ENCODE measurements at places on chromosomes 6 and 20. TPM values are rescaled to one million over a fixed set of nuclear protein-coding genes. Genes with fewer than 3 reads are reported as not detected.

The FAM209B gene
- total RNA-seq: 0.59 TPM

GRCh38 chr6:84808491-84809061, 44.2 kb upstream of the TBX18 start:
- H3K27ac ChIP-seq: no peak overlapping the region
- no peak for DNase-seq
- H3K4me1 ChIP-seq: no peaks in the 10 kb centered on the region
- H3K36me3 ChIP-seq: no peaks in the 10 kb centered on the region

DNA sequence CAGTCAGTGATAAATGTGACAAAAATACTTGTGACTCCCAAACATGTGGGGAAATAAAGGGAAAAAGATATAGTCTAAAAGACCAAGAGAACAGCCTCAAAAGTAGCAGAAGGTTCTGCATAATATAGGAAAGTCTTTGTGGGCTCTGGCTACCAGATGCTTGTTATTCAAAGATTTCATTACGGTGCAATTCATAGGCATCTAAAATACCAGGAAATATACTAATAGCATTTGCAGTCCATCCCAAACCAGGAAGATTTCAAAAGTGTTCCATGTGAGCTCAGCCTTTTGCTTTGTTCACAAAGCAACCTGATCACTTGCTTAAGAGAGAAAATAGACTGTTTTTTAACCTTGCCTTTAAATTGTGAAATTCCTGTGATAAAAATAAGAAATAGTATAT, 506.7 kb upstream of the MARCKS start:
- H3K36me3 ChIP-seq: no peaks in the 10 kb centered on the region
- no peaks in the 10 kb centered on the region for H3K27me3 ChIP-seq
- H3K4me1 ChIP-seq: no peaks in the 10 kb centered on the region
- no peak overlapping the region for H3K27ac ChIP-seq

- no peak overlapping the region for H3K27ac ChIP-seq
- no peak for DNase-seq
These were observed 42.3 kb downstream of the ANKEF1 start for GRCh38 chr20:10077081-10077471.

The PROCR gene
- 15.7 TPM for total RNA-seq

DNA sequence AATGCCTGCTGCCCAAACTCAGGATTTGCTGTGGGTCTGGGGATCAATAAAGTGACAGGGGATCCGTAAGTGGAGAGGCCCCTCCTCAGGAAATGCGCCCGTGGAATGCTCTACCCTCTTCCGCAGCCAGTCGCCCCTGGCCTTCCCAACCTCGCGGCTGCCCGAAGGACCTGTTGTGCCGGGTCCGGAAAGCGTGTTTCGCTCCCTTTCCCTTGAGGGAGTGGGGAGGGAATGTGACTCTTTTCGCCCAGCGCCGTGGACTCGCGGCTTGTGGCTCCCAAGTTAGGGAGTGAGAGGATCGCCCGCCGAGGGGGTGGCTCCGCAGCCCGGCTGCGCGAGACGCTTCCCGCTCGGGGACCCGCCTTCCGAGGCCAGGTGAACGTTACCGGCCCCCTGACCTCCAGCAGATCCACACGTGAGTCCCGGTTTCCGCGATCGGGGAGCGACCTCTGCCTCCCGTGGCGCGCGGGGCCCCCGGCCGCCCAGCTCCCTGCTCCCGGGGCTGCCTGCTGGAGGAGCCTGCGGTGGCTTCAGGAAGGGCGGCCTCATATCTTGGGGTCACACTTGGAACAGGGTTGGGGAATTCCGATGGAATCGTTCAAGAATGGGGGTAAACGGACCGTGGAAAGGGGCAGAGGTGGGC, 666 bp downstream of the TPD52L1 start:
- H3K4me3 ChIP-seq: peak overlapping the region; percentile 75
- H3K27ac ChIP-seq: peak overlapping the region; percentile 54
- no peaks in the 10 kb centered on the region for H3K36me3 ChIP-seq

DNA sequence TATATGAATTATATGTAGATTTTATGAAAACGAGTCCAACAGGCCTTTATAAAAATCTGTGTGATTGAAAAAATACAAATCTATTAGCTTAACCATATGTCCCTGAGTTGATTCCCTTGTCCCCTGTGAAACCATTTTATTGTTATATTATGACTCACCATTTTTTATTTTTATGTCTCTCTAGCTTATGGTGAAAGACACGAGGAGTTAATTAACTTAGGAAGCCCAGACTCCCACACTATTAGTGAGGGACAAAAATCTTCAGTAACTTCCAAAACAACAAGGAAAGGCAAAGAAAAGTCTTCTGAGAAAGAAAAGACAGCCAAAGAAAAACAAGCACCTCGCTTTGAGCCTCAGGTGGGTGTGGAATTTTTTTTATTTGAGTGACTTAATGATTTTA, 183.1 kb downstream of the ADGB start:
- H3K36me3 ChIP-seq: no peaks in the 10 kb centered on the region
- H3K4me1 ChIP-seq: no peaks in the 10 kb centered on the region
- no peak overlapping the region for H3K27ac ChIP-seq

The XKR7 gene
- 0.06 TPM for total RNA-seq

GRCh38 chr6:16575655-16576054, 185.6 kb downstream of the ATXN1 start:
- no peaks in the 10 kb centered on the region for H3K4me1 ChIP-seq
- H3K4me3 ChIP-seq: no peak overlapping the region
- DNase-seq: no peak
- H3K27me3 ChIP-seq: no peaks in the 10 kb centered on the region

The RSPH9 gene
- 2.6 TPM for total RNA-seq

GRCh38 chr6:55141611-55142010, 32.7 kb upstream of the HCRTR2 start:
- H3K27me3 ChIP-seq: no peaks in the 10 kb centered on the region
- H3K4me1 ChIP-seq: no peaks in the 10 kb centered on the region
- H3K36me3 ChIP-seq: no peaks in the 10 kb centered on the region
- H3K4me3 ChIP-seq: no peak overlapping the region

DNA sequence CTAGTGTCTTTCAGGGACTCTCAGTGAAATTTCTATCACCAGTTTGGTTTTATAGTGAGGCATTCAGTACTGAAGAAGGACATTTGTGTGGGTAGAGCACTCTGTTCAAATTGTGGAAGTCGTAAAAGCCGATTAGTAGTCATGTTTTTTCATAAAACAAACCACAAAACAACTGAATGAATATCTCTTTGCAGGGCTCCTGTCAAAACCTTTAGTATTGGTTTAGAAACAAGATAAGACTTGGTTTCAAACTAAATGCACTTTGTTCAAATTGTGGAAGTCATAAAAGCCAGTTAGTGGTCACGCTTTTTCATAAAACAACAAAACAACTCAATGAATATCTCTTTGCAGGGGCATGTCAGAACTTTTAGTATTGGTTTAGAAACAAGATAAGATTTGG, 23.8 kb downstream of the ADGRF4 start:
- no peaks in the 10 kb centered on the region for H3K4me1 ChIP-seq
- no peak overlapping the region for H3K4me3 ChIP-seq
- H3K27me3 ChIP-seq: no peaks in the 10 kb centered on the region
- no peaks in the 10 kb centered on the region for H3K36me3 ChIP-seq
- no peak overlapping the region for H3K27ac ChIP-seq

The DUSP15 gene
- 0.80 TPM for total RNA-seq

DNA sequence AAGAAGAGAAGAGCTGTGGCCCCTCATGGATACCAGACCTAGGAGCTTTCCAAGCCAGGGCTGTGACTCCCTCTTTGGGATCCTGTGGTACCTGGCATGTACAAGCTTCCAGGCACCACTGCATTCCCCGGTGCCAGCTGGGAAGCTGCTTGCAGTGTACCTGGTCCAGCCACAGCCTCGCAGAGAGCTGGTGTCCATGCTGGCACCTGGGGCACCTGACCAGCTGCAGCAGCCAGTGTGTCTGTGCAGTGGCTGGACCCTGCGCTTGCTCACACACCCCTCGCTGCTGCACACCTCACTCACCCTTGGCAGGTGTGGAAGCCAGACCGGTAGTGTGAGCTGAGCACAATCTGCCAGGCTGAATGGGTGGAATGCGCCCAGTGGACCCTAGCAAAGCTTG, 190.9 kb upstream of the MAN1A1 start:
- H3K27ac ChIP-seq: no peak overlapping the region
- no peaks in the 10 kb centered on the region for H3K4me1 ChIP-seq
- DNase-seq: peak; percentile 41
- H3K27me3 ChIP-seq: no peaks in the 10 kb centered on the region
- no peaks in the 10 kb centered on the region for H3K36me3 ChIP-seq

The KCNQ2 gene
- not detected for total RNA-seq

The CNPY3 gene
- total RNA-seq: 84.0 TPM

DNA sequence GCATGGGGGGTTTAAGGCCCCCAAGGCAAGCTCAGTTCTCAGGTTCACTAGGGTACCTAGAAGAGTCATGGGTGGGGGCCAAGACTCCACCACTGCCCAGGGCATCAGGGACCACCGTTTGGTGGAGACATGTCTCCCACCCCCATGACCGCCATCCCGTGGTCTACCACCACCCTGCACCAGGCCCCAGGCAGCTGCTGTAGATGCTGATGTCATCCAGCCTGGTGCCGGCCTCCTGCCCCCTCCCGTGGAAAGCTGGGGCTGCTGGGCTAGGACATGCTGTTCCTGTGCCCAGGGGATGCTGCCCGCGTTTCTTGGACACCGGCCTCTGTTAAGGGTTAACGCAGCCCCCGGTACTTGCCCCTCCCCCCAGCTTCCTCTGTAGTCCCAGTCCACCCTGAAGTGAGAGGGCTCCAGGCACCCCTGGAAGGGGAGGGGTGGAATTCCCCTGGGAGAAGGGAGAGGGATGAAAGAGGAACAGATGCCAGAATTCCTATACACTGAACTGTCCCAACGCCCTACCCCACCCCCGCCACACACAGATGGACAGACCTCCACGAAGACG, 587 bp downstream of the IP6K3 start:
- no peak for DNase-seq
- peaks cover 11% of the 10 kb centered on the region for H3K4me1 ChIP-seq
- no peaks in the 10 kb centered on the region for H3K36me3 ChIP-seq
- peaks cover 5% of the 10 kb centered on the region for H3K27me3 ChIP-seq
- H3K4me3 ChIP-seq: peak overlapping the region; percentile 39

- no peak for DNase-seq
- H3K4me3 ChIP-seq: no peak overlapping the region
- no peaks in the 10 kb centered on the region for H3K27me3 ChIP-seq
These were observed 64.5 kb upstream of the DST start for GRCh38 chr6:56706981-56707726.

- H3K4me1 ChIP-seq: peaks cover 37% of the 10 kb centered on the region
- no peak overlapping the region for H3K27ac ChIP-seq
- no peaks in the 10 kb centered on the region for H3K36me3 ChIP-seq
- H3K27me3 ChIP-seq: no peaks in the 10 kb centered on the region
- H3K4me3 ChIP-seq: no peak overlapping the region
- DNase-seq: no peak
These were observed 131.4 kb upstream of the TRAF3IP2 start for GRCh38 chr6:111737065-111737521.

- DNase-seq: no peak
- no peak overlapping the region for H3K4me3 ChIP-seq
- H3K27me3 ChIP-seq: no peaks in the 10 kb centered on the region
- H3K27ac ChIP-seq: no peak overlapping the region
- H3K36me3 ChIP-seq: no peaks in the 10 kb centered on the region
- H3K4me1 ChIP-seq: peaks cover 6% of the 10 kb centered on the region
These were observed 31.9 kb upstream of the TCP11 start for GRCh38 chr6:35173044-35173426.

The CDSN gene
- total RNA-seq: not detected

The NKAIN2 gene
- total RNA-seq: 0.12 TPM

- no peaks in the 10 kb centered on the region for H3K36me3 ChIP-seq
- H3K4me1 ChIP-seq: no peaks in the 10 kb centered on the region
- H3K4me3 ChIP-seq: no peak overlapping the region
- no peaks in the 10 kb centered on the region for H3K27me3 ChIP-seq
- no peak overlapping the region for H3K27ac ChIP-seq
These were observed 295.2 kb downstream of the GJA1 start for GRCh38 chr6:121730616-121731015.

- H3K36me3 ChIP-seq: no peaks in the 10 kb centered on the region
- H3K4me3 ChIP-seq: no peak overlapping the region
- H3K27ac ChIP-seq: no peak overlapping the region
- no peaks in the 10 kb centered on the region for H3K27me3 ChIP-seq
- H3K4me1 ChIP-seq: peaks cover 11% of the 10 kb centered on the region
These were observed 160.0 kb downstream of the PLCB4 start for GRCh38 chr20:9228774-9229450.

The WFDC10B gene
- total RNA-seq: 1.2 TPM
